ENCODE measurements at places on chromosomes 5 and 9.
A peak's percentile ranks its signal among the peaks of the same experiment; 100 is the strongest.

DNA sequence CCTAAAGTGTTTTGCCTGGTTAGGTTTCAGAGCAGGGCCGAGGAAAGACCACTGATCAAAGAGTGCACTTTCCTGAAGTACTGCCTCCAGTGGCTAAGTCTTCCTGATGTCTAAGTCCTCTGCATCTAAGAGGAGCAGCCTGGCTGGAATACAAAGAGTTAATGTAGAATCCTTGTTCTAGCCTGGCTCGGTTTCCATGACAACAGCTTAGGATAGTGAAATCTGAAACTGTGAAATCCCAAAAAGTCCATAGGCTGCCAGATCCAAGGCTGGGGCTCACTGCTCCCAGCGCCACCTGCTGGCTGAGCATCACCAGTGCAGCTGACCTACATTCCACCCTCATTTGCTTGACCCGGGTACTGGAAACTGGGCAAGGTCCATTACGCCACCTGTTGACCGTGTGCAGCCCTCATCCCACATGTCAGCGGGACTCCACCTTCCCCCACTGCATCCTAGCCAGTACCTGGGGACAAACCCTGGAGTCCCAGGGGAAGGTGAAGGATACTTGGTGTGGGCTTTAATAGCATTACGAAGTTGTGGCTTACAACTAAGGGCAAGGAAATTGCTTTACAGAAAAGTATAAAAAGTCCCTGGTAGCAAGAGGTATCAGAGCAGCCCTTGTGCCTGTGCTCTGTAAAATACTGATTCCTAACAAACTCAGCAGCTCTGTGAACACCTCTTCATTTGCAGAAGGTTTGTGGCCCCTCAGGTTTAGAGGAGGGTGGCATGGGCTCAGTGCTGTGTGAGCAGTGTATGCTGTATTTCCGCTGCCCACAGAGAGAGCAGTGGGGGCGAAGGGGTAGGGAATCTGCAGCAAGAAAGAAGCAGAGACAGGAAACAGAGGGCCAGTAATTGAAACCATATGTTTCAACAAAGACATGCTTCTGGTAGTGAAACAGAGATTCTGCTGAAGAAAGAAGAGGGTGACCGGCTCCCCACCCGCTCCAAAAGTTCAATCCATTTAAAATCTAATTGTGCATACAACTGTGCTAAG is 36.0 kb downstream of the PCDHGC5 start:
- peak; percentile 93 for DNase-seq

DNA sequence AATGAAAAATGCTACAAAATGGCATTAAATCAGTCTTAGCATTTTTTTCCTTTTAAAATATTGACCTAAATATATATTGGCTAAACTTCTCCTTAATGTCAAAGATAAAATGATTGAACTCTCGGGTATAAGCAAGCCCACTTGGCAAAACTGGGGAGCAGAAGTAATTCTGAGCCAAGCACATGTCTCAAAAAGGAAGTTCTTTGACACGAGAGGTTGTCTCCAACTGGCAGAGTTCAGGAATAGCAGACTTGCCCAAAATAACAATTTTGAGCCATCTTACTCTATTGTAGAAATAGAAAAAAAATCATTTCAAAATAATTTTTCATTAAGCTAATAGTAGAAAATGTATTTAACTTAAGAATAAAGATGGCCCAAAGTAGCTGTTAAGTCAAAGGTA is 10.4 kb upstream of the MLLT3 start:
- DNase-seq, result no peak

DNA sequence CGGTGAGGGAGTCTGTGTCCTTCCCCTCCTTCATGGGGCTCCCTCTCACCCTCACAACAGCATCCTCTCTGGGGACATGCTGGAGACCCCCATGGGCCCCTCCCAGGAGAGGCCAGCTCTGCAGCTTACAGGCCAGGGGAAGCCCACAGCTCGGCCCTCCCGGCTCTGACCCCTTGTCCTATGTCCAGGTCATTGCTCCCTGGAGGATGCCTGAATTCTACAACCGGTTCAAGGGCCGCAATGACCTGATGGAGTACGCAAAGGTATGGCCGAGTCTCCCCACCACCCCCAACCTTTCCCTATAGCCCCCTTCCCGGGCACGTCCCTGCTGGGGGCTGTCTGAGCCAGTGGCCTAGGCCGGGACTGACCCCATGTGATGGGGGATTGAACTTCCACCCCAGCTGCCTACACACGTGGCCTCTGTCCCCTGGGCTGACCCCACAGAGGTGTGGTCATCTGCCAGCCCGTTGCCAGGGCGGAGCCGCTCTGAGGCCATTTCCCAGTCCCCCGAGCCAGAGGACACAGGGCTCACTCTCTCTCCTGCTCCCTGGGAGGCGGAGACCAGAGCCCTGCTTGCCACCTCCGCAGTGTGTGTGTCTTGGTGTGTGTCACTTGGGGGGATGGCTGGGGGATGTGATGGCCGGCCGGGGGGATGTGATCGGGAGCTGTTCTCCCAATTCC is 21.9 kb downstream of the ASS1 start:
- no peak for DNase-seq

DNA sequence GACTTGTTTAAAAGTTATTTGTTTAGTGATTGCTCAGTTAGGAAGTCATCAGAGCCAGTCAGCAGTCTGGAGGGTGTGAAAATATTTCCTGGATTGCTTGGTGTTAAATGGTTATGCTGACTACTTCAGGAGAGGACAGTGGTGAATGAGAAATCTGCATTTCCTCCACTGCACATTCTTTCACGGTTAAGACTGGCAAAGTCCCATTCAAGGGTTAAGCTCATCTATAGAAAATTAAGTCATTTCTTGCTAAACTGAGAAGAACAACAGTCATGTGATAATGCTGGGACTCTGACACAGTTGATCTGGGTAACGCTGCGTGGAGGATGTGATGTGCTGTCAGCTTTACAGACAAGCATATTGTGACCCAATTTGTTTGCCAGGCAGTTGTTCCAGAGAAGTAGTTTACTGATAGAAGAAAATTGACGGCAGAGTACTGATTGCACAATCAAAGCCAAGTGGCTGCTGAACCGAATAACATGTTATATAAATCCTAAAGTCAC is 80.4 kb downstream of the GRAMD2B start:
- no peak for DNase-seq

- no peak for DNase-seq
These were observed 139.6 kb downstream of the CACNA1B start for GRCh38 chr9:138017200-138017599.

DNA sequence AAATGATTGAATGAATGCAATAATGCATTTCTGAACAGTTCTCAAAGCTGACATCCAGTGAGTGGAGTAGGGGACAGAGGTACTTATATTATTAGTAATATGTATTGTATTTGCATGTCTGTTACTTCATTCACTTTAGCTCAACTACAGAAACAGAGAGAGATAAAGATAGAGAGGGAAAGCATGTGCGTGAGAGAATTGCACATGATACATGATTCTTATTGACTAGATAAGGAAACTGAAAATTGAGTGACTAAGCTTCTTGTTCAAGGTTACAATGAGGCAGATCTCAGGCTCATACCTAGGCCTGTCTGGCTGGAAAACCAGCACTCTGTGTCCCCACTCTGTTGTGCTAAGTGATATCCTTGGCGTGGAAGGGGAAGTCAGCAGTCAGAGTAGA is 337.7 kb upstream of the KLF4 start:
- no peak for DNase-seq

DNA sequence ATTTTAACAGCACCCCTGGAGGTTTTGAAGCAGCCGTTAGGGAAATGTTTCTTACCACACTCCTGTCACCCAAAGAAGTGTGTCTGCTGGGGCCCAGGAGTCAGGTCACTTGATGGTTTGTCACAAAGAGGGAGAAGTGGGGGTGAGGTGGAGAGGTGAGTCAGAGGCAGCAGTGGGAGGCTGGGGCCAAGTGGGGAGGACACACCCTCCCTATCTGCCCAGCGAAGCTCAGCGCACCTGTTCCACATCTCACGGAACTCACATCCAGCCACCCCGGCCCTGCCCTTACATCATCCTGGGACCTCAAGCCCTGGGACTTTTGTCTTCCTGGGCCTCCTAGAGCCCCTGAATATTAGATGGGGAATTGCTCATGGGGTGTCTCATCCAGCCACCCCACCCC is 171.1 kb upstream of the SMIM23 start:
- DNase-seq, result no peak

GRCh38 chr9:971901-972500 is 4.5 kb upstream of the DMRT3 start:
- DNase-seq, result no peak

DNA sequence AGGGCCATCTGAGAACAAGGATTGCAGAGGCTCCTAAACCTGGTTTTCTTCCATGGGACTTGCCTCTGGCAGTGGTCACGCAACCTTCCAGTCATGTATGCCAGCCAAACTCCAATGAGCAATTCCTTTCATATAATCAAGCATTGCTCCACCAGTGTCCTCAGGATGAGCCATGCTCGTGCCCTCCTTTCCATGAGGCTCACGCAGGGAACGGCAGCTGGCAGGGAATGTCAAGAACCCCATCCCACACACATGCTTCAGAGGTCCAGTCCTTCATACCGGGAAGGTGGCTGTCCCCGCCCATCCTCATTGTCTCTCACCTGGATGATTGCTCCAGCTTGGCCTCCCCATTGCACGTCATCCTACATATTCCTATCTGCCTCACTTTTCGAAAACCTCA is 13.4 kb upstream of the ZBTB34 start:
- DNase-seq, result no peak

DNA sequence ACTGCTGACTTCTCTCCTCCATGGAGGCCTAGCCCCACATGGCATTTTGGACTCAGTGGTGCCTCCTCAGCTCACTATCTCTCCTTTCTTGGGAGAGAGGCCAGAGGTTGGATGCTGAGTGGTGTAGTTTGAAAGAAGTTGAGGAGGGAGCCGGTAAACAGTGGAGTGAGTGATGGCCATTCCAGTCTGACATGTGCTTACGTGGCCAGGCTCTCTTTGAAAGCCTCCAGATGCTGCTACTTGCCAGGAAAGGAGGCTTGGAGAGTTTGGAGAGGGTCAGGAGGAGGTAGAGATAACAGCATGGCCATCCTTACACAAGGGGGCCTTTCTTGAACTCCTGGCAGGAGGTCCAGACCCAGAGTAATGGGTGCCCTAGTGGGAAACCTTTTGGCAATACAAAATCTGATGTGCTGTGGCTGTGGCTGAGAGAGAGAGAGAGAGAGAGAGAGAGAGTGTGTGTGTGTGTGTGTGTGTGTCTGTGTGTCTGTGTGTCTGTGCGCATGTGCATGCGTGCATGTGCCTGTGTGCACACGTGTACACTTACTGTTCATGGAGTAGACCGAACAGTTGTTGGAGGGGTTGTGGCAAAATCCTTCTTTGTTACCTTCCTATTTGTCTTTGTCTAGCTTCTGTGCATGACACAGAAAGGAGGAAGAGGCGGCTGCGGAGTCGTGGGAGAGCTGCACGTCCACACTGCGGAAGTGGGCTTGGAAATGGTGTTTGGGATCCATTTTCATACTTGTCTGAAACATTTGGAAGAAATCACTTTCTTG is 37.8 kb downstream of the RALGPS1 start:
- DNase-seq, result no peak

DNA sequence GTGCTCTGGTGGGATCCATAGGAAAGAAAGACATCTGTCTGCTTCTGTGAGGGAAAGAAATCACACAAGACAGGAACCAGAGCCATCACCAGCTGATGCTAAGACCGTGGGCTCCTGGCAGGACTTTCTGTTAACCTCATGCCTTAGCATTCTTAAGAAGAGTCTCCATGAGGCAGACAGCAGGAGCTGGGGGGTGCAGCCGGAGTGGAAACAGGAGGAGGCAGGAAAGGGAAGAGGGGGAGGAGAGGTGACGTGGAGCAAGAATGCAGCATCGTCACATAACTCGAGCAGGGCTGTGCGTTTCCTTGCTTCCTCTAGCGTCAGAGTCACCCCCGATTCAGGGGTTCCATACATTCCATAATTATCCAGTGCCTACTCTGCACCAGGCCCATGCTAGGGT is 53.6 kb downstream of the ERGIC1 start:
- no peak for DNase-seq

- no peak for DNase-seq
These were observed 217.9 kb downstream of the ATPSCKMT start for GRCh38 chr5:10031817-10032216.

- no peak for DNase-seq
These were observed 67.8 kb downstream of the NIPSNAP3B start for GRCh38 chr9:104831681-104832080.

DNA sequence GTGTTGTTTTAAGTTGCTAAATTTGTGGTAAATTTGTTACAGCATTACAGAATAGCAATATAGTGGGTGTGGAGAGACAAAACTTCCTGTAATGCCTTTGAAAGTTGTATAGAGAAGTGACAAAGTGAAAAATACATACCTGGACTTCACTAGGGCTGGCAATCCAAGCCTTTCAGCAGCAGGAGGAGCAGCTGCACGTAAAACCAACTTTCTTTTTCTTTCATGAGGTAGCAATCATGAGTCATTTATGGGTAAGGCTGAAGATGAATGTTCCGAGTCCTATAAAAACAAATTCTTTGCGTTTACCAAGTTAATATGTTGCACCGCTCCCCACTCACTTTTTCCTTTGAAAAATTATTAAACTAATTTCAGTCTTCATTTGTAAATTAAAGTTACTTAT is 1138.2 kb downstream of the TAF11L14 start:
- no peak for DNase-seq

GRCh38 chr5:91938441-91938840 is 555.3 kb upstream of the ARRDC3 start:
- no peak for DNase-seq

DNA sequence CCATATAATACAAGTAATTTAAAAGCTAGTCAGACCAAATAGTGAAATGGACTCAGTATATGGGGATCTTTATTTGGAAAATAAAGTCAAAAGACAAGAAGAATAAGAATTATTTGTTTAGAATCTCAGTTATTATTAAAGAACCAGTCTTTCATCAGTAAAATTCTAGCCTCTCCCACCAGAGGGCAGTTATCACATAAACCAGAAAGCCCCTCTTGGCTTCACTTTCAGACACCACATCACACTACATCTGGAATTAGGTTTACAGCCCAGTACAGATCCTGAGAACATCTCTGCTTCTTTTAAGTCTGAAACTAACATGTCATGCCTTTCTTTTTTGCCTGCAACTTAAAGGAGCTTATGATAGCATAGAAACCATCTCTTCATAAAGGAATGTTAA is 12.2 kb upstream of the HSPB3 start:
- no peak for DNase-seq

- DNase-seq, result peak; percentile 61
These were observed 231.7 kb upstream of the CDH12 start for GRCh38 chr5:23084815-23085214.

DNA sequence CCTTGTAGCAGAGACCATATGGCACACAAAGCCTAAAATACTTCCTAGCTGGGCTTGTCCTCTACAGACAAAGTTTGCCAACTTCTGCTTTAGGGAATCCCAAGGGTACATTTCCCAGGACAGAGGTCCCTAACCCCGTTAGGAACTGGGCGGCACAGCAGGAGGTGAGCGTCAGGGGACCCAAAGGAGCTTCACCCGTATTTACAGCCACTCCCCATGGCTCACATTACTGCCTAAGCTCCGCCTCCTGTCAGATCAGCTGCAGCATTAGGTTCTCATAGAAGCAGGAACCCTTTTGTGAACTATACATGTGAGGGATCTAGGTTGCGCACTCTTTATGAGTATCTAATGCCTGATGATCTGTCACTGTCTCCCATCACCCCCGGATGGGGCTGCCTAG is 88.5 kb upstream of the TRPM3 start:
- DNase-seq, result no peak

Data from NCI-H446 treated with DMSO at 0.1 percent for 48 hours (cell line).